ENCODE measurements at places on chromosomes 16 and 17.

DNA sequence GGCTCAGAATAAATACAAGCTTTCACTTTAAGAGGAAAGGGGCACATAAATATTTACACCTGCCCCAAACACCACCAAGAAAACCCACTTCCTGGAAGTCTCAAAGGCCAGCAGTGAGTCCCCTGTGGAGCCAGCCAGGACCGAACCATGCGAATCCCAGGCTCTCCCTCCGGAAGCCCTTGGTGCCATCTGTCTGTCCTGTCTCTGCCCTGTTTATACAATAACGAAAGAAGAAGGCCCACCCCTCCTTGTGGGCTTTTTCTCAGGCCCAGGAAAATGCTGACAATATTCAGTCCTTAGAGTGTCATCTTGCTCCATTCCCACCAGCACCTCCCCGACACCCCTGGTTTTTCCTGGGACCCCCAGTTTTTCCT is 3.6 kb upstream of the SLC6A4 start:
- DNase-seq: no peak

DNA sequence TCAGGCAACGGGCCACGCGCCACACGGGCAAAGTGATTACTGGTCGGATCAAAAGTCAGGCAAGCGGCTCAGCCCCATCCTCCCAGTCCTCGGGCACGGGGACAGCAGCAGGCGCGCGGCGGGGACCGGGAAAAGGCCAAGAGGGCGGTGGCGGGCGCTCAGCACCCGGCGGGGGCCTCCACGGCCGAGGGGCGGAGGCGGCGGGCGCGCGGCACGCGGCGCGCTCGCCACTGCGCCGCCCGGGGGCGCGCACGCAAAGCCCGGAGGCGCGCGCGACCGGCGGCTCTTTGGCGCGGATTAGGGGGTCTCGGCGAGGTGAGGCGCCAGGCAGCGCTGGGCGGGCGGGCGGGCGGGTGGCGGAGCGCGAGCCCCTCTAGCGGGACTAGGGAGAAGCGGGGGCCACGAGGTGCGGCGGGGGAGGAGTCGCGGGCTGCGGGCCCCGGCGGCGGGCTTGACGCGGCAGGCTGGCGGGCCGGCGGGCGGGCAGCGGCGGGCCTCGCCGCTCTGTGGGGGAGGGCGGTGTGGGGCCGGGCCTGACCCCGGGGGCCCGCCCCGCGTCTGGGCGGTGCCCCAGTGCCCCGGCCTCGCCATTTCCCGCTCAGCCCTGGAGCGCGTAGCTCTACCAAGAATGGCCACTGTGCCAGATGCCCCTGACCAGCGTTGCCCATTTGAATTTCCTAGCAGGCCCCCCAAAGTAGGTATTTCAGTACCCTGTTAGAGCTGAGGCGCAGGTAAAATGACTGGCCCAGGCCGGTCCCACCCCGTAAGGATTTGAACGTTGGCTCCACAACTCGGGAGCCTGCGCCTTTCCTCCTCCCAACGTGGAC is at the start of the genes ACACA and TADA2A:
Gene ACACA, minus strand, starts transcription at position 202 of the 827 bp plus-strand sequence. CDS start 537 bp downstream, outside the sequence.
Gene TADA2A, plus strand, starts transcription at position 252 of the 827 bp plus-strand sequence. CDS start 4,480 bp downstream, outside the sequence.
- no peak for DNase-seq

- DNase-seq: no peak
Measured at GRCh38 chr16:9033125-9033830, 58.2 kb upstream of the HAPSTR1 start.

DNA sequence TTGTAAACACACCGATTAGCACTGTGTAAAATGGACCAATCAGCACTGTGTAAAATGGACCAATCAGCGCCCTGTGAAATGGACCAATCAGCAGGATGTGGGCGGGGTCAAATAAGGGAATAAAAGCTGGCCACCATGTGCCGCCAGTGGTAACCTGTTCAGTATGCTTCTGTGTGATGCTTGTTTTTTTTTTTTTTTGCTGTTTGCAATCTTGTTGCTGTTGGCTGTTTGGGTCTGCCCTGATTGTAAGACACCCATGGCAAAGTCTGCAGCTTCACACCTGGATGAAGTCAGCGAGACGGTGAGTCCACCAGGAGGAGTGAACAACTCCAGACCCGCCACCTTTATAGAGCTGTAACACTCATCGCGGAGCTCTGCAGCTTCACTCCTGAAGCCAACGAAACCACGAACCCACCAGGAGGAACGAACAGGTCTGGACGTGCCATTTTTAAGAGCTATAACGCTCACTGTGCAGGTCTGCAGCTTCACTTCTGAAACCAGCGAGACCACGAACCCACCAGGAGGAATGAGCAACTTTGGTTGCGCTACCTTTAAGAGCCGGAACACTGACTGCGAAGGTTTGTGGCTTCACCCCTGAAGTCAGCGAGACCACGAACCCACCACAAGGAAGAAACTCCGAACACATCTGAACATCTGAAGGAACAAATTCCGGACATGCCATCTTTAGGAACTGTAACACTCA is 85.0 kb upstream of the MED9 start:
- DNase-seq: no peak

DNA sequence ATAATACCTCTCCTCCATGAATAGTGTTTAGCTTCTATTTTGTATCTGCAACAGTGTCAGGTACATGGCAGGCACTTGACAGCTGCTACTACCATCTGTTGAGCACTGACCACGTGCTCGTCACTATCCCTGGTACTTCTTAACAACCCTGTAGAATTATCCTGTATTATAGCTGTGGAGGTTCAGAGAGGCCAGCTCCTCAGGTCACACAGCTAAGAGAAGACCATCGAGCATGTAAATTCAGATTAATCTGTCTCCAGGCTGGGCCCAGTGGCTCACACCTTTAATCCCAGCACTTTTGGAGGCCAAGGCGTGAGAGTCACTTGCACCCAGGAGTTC is 26.3 kb downstream of the WSB1 start:
- no peak for DNase-seq

DNA sequence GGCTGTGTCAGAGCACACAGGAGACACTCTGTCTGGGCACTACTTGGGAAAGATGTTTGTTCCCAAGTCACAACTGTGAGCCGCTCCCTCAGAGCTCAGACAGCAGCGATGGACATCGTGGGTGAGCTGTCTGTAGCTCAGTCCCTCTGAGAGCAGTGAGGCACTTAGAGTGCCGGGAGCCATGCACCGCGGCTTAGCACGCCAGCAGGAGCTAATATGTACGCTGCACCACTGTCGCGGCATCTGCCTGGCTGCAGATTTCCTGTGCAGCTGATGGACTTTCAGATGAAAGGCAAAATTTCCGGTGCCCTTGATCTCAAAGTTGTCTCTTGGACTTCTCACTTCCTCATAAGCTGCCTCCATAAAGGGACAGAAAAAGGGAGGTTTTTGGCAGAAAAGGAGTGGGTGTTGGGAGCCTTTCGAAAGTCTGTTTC is 92.8 kb upstream of the ZNF469 start:
- DNase-seq: no peak

DNA sequence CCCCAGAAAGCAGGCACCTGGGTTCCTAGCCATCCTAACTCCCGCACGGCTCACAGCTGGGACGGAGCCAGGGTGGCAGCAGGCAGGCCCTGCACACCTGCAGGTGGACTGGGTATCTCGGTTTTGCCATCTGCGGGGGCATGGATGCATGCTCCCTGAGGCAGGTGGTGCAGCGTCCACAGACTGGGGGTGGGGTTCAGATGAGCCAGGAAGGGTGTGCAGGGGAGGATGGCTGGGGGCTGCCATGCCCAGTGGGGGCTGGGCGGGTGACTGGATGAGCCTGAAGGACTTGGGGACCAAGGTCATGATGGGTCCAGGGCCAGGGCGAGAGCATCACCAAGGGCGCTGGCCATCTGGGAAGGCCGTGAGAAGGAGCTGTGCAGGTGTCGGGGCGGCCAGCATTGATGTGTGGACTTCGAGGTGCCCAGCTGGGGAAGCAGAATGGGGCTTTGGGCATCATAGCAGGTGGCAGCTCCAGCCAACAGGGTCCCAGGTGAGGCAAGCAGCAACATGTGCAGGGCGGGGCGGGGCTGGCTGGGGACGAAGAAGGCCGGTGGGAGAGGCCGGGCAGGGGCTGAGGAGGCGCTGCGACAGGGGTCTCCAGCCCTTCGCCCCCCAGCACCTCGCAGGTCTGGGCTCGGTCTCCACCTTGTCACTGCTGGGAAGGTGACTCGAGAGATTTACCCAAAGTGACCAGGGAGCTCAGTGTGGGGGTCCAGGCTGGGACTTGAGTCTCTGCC is 41.0 kb upstream of the ZNF469 start:
- DNase-seq: no peak

DNA sequence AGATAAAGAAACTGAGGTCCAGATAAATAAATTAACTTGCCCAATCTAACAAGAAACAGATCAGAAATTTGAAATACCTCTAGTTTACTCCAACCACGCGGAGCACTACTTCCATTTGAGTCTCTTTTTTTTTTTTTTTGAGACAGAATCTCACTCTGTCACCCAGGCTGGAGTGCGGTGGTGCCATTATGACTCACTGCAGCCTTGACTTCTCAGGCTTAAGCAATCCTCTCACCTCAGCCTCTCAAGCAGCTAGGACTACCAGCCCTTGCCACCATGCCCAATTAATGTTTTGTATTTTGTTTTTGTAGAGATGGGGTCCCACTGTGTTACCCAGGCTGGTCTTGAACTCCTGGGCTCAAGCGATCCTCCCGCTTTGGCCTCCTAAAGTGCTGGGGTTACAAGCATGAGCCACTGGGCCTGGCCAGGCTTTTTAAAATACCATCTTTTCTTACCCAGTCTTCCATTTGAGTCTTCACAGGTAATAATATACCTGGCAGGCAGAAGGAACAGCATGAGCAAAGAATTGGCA is 3.3 kb upstream of the NACA2 start:
- no peak for DNase-seq

- no peak for DNase-seq
Measured at GRCh38 chr17:83073389-83074063, 5.9 kb upstream of the METRNL start.

DNA sequence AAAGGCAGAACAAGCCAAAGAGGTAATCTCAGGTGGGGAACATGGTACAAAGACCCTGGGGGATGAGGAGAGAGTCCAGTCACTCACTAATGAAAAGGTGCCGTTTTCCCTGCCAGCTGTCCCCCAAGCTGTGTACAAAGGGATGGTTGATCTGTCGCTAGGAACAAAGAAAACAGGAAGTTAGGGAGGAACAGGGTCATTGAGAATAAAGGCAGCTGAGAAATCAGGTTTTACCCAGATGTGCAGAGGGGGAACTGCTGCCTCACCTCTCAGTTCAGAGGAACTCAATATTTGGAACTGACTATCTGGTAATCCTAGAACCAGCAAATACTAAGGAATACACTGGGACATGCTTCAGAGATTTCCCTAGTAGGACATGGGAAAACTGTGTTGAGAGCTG is 1.5 kb downstream of the RSKR start:
- no peak for DNase-seq

DNA sequence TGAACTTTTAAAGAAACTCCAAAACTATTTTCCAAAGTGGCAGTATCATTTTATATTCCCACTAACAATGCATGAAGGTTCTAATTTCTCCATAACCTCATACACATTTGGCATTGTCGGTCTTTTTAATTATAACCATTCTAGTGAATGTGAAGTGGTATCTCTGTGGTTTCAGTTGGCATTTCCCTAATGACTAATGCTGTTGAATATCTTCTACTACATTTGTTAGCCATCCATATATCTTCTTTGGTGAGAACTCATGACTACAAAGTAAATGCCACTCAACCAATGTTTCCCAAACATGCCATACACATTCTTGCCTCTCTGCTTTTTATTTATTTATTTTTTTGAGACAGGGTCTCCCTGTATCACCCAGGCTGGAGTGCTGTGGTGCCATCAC is 31.7 kb upstream of the TAOK1 start:
- no peak for DNase-seq

GRCh38 chr16:9366048-9366969 is 274.9 kb downstream of the HAPSTR1 start:
- DNase-seq: no peak

DNA sequence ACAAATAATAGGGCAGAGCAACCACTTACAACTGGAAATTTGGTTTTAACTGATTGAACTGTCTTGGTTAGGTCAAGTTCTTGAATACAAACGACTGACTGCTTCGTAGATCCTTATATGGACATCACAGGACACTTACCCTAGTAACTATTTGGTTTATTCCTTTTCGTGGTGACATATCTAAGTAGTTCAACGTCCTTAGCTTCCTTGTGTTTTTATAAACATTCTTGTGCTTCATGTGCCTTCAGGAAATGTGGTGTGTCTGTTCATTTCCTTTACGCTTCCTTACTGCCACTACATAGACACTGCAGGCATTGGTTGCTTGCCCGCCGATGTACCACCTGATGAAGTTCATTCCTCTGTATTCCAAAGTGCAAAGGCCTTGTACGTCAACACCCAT is 59.3 kb downstream of the USP10 start:
- no peak for DNase-seq

DNA sequence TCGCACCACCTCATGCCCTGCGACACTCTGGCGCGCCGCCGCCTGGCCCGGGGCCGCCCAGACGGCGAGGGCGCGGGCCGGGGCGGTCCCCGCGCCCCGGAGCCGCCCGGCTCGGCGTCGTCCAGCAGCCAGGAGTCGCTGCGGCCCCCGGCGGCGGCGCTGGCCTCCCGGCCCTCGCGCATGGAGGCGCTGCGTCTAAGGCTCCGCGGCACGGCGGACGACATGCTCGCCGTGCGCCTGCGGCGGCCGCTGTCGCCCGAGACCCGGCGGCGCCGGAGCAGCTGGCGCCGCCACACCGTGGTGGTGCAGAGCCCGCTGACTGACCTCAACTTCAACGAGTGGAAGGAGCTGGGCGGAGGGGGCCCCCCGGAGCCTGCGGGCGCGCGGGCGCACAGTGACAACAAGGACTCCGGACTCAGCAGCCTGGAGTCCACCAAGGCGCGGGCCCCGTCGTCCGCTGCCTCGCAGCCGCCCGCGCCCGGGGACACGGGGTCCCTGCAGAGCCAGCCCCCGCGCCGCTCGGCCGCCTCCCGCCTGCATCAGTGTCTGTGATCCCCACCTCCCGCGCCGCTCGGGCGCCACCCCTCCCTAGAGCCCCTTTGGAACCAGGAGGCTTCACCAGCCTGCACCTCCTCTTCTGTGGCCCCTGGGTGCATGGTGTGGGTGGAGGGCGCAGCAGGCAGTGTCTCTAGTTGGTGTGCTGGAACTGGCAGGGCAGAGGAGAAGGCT is 82.3 kb downstream of the ARHGAP23 start:
- DNase-seq: no peak

- DNase-seq: no peak
Measured at GRCh38 chr17:20263595-20263994, 203.7 kb downstream of the LGALS9B start.

DNA sequence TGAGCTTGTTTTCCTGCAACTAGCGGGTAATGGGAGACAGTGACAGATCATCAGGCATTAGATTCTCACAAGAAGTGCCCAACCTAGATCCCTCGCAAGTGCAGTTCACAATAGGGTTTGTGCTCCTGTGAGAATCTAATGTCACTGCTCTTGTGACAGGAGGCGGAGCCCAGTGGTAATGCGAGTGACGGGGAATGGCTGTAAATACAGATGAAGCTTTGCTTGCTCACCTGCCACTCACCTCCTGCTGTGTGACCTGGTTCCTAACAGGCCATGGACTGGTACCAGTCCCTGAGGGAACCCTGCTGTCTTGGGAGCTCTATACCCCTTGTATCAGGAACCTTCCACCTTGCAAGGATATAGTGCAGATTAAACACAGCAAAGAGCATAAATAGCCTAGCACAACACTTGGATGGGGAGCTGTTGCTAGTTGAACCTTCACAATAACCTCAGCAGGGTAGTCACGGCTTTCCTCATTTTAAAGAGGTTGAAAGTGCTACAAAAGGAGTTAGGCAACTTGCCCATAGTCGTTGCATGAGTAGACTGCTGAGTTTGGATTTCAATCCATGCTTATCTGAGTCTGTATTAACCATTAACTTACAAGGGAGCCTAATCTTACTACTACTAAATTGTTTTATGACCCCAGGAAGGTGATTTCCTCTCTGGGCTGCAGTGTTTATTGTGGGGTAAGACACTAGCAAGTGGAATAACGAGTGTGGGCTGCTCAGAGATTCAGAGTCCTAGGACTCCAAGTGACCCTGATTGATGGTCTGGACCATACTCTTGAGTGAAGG is 156.6 kb upstream of the ZFHX3 start:
- no peak for DNase-seq
